ENCODE measurements at places on chromosomes 12 and 14. TPM values are rescaled to one million over a fixed set of nuclear protein-coding genes. Genes with fewer than 3 reads are reported as not detected.

NOS1 gene
- total RNA-seq = 0.11 TPM

FSCB gene
- total RNA-seq = 0.12 TPM

ASCL1 gene
- total RNA-seq = not detected

BICDL1 gene
- total RNA-seq = 5.8 TPM

ATG2B gene
- total RNA-seq = 11.6 TPM

OTOGL gene
- 3.1 TPM for total RNA-seq

KLRC1 gene
- total RNA-seq = not detected

EPYC gene
- total RNA-seq = not detected

MAPK1IP1L gene
- 75.9 TPM for total RNA-seq

KRT71 gene
- total RNA-seq = not detected

SYNDIG1L gene
- not detected for total RNA-seq

TCTN1 gene
- 40.6 TPM for total RNA-seq

EML5 gene
- 0.66 TPM for total RNA-seq

SLC6A15 gene
- total RNA-seq = not detected

RIC8B gene
- total RNA-seq = 8.8 TPM

KRT6C gene
- total RNA-seq = not detected

CCDC175 gene
- total RNA-seq = not detected

Measured in PC-3 (cell line).